Stimulated activated CD4-positive, alpha-beta T cell treated with anti-CD3 and anti-CD28 coated beads, Interleukin-15, amount 100 ng/mL, for 1 hour (primary cell): ENCODE measurements at places on chromosomes 4 and X.

DNA sequence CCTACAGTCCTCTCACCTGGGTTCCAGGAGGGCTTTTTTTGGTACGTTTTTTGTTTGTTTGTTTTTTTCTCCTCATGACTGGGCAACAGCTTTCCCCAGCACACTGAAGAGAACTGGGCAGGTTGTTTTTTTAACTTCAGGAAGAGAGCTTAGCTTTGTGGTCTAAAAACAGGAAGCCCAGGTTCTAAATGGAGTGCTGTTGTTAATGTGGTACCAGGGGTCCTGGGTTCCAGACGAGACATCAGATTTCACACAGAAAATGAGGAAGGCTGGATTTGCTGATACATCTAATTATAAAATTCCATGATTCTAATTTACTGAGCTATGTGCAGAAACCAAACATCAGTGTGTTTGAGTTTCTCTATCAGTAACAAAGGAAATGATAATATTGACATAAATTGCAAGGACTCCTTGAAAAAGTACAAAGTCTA, 4.2 kb downstream of the MYOZ2 start:
- DNase-seq: no peak

GRCh38 chr4:120481756-120482155, 415.1 kb upstream of the MAD2L1 start:
- DNase-seq: no peak

DNA sequence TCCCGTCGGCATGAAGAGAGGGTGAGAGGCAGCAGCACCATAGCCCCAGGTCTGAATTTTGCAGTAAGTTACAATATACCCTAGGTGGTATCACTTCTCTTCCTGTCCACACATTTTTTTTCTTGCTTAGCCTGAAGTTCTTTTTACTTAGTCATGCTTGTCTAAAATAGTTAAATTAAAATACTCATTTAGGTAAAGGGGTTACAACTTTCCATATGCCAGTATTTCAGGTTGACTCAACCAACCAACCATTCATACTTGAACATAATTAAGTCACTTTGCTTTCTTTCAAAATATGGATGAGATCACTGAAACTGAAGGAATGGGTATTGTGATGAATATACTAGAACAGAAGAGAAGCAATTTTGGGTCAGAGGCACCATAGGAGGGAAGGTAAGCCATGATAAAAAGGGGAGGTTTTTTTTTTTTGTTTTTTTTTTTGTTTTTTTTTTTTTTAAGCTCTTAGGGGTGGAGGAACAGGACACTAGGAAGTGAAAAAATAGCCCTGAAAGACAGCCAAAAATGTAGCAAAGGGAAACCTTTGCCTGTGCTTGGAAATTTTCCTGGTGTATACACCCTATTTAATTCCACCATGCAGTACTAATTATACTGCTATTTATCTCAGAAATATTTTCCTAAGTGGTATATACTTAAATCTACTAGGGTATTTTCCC, 41.8 kb downstream of the RPS6KA3 start:
- DNase-seq: no peak

DNA sequence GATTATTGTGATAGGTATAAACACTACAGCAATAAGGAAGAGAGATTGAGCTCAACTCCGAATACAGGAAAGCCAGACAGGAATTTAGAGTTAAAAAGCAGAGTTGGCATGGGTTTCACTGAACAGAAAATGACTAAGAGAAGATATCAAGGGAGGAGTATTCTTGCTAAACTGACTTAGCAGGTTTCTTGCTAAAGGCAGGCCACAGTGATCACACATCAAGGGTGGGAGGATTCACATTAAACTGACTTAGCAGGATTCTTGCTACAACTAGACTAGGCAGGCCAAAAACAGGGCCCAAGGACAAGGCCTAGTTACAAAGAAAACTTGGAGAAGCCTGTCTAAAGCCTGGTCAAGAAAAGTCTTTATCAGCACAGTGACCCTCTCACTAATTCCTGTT, 195.1 kb downstream of the MAGEB5 start:
- DNase-seq: no peak

DNA sequence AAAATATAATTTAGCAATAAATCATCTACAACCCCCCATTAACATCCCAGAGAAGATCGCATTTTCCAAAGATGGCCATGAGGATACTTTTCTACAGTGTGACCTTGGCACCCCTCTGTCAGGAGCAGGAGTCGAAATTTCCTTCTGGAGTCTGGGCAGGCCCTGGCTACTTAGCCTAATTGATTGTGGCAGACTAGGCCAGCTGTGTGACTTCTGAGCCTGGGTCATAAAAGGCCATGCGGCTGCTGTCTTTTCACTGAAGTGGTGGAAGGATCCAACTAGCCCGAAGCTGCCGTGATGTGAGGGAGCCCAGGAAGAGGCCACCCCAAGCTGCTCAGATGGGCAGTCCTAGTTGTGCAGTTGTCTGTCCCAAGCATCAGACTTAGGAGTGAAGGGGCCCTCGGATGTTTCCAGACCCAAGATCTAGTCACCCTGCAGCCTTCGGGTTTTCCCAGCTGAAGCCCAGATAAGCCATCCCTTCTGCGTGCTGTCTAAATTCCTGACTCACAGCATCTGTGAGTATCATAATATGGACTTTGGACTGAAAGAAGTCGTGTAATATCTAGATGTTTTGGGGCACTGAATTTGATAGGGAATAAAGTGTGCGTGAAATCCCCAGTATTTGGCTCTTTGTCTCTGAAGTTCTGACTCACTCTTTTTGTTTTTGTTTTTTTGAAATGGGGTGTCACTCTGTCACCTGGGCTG, 21.0 kb downstream of the PDK3 start:
- no peak for DNase-seq

DNA sequence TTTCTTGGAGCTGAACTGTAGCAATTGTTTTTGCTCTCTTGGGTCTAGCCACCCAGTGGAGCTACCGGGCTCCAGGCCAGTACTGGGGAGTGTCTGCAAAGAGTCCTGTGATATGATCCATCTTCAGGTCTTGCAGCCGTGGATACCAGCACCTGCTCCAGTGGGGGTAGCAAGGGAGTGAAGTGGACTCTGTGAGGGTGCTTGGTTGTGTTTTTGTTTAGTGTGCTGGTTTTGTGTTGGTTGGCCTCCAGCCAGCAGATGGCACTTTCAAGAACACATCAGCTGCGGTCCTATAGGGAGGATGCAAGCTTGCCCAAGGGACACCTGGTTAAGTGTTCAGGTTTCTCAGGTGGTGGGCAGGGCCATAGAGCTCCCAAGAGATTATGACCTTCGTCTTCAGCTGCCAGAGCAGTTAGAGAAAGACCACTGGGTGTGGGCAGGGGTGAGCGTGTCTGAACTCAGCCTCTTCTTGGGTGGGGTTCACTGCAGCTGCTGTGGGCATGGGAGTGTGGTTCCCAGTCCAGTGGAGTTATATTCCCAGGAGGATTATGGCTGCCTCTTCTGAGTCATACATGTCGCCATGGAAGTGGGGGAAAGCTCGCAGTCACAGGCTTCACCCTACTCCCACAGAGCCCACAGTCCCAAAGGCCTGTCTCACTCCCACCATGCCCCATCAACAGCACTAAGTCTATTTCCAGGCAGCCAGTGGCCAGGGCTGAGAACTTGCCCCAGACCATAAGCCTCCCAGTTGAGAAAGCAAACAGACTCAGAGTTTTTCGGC, 811.6 kb downstream of the GLUD2 start:
- no peak for DNase-seq

GRCh38 chr4:38980903-38981676, 51.1 kb downstream of the TMEM156 start:
- DNase-seq: no peak

GRCh38 chr4:84631573-84631972, 48.6 kb downstream of the CDS1 start:
- DNase-seq: no peak

- DNase-seq: no peak
These were observed 46.9 kb downstream of the ADGRG4 start for GRCh38 chrX:136347706-136348105.

DNA sequence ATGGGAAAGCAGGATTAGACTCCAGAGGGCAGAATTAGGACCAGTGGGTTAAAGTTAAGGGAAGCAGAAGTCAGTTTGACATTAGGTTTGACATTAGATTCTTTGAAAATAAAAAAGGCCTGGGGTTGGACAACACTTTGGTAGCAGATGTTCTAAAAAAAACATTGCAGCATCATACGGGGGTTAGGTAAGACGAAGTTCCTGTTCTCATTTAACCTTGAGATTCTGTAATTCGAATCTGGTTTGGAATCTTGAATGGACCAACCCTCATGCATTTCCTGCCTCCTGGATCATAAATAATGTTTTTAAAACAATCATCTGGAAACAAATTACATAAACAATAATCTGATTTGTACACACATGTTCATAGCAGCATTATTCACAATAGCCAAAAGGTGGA, 181.0 kb downstream of the SHROOM3 start:
- DNase-seq: no peak

- DNase-seq: no peak
These were observed 173.9 kb downstream of the WDFY3 start for GRCh38 chr4:84792366-84793301.

DNA sequence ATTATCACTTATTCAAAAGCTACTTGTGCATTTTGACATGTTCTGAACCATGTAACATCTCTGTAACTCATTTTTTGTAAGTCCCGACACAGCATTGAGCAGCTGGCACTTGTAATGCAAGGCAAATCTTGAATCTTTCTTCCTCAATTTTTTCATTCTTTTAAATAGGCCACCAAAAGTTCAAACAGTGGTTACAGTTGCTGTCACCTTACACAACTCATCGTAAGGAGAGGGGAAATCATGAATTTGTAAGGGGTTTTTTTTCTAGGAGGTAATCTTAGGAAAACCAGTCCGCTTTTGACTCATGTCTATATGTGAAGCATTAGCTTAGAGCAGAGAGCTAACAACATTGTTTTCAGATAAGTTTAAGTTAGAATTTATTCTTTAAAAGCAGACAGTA, 124.5 kb downstream of the PDLIM5 start:
- no peak for DNase-seq

DNA sequence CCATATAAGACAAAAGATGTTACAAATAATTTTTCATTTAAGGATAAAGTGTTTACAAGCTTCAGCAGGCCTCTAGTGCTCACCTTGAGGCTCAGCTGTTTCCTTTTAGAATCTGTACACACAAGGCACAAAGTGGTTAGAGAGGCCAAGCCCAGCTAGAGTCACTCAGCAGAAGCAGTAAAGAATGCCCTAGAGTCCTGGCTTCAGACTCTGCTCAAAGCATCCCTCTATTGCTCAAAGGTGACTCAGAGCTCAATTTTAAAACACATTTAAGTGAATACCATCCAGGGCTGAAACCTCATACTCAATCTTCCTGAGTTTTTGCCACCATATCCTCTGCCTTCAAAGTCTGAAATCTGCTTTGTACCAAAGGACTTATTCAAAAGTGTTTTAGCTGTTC, 22.6 kb upstream of the PHF8 start:
- DNase-seq: no peak

DNA sequence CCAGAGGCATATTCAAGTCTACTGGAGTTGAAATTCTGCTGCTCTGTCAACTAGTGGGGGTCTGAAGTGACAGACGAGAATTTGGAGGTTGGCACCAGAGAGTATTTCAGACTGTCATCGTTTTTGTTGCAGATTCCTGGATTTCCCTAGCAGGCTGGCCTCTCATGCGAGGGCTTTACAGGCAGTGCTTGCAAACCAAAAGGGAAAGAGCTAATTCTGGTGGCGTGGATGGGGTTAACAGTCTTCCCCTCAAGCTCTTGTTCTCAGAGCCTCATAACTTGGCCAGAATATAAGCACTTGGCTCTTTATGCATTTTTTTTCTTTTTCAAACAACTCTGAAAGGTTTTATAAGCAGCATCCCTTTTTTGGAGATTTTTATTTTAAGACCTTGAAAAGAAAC, at the start of gene SPARCL1:
TSS of gene SPARCL1 (minus strand) at position 190 of the 400 bp plus-strand sequence. CDS start 29,802 bp downstream, outside the sequence.
- no peak for DNase-seq

DNA sequence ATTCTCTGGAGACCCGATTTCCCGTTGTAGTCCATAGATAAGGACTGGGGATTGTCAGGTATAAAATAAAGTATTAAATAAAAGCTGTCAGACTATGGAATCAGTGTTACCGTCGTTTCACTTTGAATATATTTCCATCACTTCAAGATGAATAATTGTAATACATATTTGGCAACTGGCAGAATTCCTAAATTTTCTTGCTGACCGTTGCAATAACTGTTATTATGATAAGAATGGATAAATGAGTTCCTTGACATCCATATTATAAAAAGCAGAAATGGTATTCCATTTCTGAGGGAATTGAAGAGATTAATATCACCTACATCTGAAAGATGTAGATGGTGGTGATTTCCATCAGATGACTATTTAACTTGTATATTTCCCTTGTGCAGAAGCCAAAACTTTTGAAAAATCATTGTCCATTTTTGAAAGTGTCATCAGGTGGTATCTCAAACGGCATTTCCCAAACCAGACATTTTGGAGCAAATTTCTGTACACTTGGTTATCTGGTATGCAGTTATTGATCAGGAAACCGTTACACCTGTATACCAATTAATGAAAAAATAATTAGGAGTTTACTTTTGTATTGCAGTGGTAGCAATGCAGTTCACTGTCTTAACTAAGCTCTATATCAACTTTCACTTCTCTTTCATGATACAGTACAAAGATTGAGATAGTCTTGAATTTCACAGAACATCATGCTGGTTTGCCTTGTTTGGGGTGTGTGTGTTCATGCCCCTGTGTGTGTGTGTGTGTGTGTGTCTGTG, 878.5 kb downstream of the PCDH18 start:
- DNase-seq: no peak

GRCh38 chr4:39320381-39321115, 45.6 kb downstream of the RFC1 start:
- no peak for DNase-seq

- DNase-seq: no peak
These were observed 319.7 kb downstream of the RAPGEF2 start for GRCh38 chr4:159422626-159423025.

DNA sequence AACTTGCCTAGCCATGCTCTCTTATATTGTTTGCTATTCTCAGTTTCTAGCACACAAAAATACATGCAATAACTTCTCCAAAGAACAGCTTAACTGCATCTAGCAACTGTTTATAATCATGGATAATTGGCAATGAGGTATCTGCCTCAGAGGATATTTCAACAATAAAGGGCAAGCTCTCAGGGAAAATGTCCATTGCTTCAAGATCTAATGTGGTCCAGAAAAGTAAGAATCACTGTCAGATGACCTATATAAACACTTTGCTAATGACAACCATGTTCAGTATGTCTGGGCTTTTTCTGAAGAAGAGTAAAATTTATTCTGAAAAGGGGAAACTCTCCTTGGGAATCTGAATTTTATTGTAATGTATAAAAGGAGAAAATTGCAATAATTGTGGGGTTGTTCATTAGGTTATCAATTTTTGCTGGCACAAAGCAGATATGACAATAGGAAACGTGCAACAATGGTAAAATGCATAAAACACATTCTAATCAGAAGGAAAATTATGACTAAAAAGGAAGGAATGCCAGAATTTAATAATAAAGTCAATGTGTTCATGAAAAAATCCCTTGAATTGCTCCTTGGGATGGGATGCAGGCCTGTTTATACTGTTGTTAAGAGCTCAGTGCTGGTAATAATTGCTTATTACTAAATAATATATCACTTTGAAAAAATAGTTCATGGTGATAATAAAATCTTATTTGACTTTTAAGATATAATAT, 90.3 kb downstream of the ANTXR2 start:
- DNase-seq: no peak

- no peak for DNase-seq
These were observed 12.5 kb downstream of the MOB1B start for GRCh38 chr4:70914631-70915030.
